ENCODE measurements at places on chromosomes 3 and 15.

GRCh38 chr3:150736903-150737832 lies 25.8 kb downstream of the SIAH2 start:
- no peak for DNase-seq

GRCh38 chr15:57559875-57560274 lies 31.8 kb upstream of the MYZAP start:
- no peak for DNase-seq

DNA sequence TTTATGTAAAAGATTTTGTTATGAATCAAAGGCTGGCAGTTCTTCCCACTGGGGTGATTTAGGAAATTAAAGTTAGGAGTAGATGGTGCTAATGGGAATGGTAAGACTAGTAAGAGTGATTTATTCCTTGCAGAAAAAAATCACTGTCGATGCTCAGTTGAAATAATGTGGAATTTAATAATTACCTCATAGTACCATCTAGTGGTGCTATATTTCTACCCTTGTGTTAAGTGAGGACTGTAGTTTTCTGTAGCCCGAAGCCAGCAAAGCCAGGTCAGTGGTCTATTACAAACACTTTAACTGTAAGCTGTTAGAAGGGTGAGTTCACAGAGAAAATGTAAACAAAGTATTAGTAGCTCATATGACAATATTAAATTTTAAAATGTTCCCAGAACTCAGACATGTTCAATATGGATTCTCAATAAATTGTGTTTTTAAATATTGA lies 39.5 kb upstream of the GOLGA8J start:
- peak; percentile 38 for DNase-seq

DNA sequence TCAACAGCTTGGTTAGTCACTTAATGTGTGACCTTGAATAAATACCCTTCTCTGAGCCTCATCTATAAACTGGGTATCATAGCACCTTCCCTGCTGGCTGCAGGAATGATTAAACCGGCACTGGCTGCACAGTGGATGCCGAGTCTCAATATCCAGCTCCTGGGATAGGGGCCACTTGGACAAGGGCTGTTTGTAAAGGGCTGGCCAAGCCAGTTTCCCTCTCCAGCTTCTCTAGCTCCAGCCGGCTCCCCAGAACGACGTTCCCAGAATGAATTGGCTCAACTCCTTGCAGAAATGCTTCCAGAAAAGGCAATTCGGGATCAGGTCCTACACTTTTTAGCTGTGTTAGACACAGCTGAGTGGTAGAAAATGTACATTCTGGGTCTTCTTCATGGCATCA lies 58.8 kb downstream of the LSM3 start:
- DNase-seq, result no peak

DNA sequence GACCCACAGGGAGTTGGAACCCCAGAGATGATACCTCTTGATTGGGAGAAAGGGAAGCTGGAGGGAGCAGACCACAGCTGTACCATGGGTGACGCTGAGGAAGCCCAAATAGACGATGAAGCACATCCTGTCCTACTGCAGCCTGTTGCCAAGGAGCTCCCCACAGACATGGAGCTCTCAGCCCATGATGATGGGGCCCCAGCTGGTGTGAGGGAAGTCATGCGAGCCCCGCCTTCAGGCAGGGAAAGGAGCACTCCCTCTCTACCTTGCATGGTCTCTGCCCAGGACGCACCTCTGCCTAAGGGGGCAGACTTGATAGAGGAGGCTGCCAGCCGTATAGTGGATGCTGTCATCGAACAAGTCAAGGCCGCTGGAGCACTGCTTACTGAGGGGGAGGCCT lies 201.1 kb downstream of the AKAP13 start:
- no peak for DNase-seq

- DNase-seq, result no peak
These were observed 193.9 kb downstream of the PLOD2 start for GRCh38 chr3:145967043-145967442.

DNA sequence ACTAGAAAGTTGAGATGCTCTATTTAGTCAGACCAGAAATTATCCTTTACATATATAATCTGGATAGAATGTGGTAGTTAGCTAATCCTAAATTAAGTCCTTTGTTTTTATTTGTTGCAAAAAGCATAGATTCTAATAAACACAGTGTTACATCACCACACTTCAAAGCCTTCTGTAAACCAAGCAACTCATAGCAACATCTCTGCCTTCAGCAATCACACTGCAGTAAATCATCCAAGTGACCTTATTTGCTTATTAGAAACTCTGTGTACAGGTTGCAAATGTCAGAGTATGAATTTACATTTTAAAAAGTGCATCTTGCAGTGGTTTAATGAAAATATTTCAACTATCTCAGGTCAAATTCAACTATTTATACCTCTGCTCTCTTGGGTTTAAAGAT lies 242.5 kb downstream of the GBE1 start:
- DNase-seq, result no peak

- DNase-seq, result no peak
These were observed 66.5 kb downstream of the UBE3A start for GRCh38 chr15:25372298-25372697.

GRCh38 chr3:40717471-40717870 lies 192.7 kb downstream of the ZNF621 start:
- DNase-seq, result no peak

DNA sequence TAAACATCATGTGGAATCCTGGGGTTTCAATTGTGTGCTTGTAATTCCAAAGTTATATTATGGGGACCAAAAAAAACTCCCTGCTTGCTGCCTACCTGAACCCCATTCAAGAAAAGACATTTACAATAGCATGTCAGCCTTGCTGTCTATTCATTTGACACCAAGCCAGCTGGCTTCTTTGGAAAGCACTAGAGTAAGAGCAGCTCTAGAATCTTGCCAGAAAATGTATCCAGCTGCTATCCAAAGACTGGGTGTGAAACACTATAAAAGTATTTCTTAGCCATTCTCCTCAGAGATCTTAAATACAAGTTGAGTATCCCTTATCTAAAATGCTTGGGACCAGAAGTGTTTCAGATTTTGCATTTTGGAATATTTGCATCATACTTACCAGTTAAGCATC lies 87.4 kb downstream of the RAD18 start:
- DNase-seq, result peak; percentile 70

GRCh38 chr3:94137377-94137776 lies 74.5 kb downstream of the NSUN3 start:
- no peak for DNase-seq
